T-helper 22 cell (primary cell): ENCODE measurements at places on chromosomes 5 and 9.

DNA sequence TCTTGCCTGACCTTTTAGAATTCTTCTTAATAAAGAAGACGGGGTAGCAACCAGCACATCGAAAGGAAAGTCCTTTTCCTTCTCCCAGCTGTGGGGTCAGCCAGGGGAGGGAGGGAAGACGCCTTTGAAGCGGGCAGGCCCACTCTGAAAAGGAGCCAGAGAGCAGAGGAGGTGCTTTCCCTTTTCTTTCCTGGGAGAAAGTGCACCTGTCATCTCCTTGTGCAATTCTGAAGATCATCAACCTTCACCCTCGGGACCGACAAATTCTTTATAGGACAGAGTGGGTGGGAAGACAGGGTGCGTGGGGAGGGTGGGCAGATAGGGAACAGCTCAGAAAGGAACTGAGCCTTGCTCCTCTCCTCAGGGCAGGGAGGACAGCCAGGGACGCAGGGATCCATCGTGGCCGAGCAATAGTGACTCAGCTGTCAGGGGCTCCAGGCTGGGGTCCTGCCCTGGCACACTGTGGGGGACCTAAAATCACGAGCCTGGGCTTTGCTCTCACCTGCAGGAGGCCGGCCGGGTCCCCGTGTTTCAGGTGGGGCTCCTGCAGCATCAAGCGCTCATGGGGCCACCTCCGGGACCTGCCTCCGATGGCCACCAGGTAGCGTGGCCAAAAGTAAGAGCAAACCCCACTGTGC, 141.0 kb downstream of the OLFM1 start:
- no peak for DNase-seq

DNA sequence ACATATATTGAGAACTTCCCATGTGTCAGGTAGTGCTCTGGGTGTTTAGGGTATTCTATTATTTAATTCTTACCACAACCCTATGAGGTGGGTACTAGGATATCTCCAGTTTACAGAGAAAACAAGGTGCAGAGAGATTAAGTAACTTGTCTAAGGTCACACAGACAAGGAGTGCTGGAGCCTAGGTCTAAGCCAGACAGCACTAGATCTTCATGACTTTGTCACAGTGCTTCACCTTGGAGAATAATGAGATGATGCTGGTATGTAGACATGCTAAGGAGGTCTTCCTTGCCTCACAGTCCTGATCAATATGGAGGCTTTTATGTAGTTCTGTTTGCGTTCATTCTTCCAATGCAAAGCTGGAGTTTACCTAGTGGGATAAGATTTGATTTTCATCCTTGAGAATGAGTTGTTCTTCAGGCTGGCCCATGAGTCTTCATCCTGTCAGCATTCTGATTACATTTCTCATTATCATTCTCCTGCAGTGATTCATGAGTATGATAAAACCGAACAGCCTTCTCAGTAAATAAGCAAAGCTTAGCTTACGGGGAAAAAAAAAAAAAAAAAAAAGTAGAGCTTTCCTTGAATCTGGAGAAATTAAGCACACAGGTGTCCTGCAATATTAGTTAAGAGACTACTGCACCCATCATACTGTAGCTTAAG, 176.3 kb downstream of the C9orf152 start:
- DNase-seq: no peak

GRCh38 chr9:73260506-73260905, 108.8 kb downstream of the ANXA1 start:
- no peak for DNase-seq

GRCh38 chr5:172145870-172146747, 41.9 kb downstream of the STK10 start:
- no peak for DNase-seq

GRCh38 chr5:31066655-31067328, 126.7 kb upstream of the CDH6 start:
- no peak for DNase-seq

DNA sequence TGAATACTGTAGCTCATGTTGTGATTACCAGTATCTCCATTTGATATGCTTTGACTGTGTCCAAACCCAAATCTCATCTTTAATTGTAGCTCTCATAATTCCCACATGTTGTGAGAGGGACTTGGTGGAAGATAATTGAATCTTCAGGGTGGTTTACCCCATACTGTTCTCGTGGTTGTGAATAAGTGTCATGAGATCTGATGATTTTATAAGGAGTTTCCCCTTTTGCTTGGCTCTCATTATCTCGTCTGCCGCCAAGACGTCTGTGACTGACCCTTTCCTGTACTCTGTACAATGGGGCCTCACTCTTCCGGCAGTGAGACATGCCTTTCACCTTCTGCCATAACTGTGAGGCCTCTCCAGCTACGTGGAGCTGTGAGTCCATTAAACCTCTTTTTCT, 59.3 kb downstream of the TRIO start:
- DNase-seq: no peak

GRCh38 chr9:123536455-123536868, 180.5 kb downstream of the CRB2 start:
- DNase-seq: no peak

GRCh38 chr9:36547598-36547997, 25.1 kb upstream of the MELK start:
- no peak for DNase-seq

- DNase-seq: no peak
Observed at GRCh38 chr9:137198051-137198901, 2.3 kb downstream of the TPRN start.

DNA sequence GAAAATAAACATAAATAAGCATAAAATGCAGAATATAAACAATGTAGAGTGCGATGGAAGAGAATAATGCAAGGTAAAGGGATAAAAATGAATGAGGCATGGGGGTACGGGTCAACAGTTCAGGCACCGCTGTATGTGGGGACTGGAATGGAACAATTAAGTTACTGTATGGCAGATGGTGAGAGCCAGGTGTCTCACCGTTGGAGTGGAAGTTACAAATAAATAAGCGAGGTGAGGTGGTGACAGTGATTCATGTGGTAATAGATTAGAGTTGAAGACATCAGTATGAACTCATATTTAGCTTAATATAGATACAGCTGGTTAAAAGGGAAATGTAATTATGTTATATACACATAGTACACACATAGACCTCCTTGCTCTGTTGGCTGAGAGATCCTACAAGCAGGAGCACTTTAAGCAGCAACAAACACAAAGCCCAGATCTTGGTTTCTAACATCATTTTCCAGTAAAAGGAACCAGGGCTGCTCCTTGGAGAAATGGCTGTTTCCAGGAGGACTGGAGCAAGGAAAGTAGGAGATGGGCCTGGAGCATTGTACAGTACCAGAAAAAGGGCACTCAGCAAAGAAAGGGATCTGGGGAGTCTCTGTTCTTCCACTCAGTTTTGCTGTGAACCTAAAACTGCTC, 2.4 kb upstream of the OMD start:
- DNase-seq: no peak

DNA sequence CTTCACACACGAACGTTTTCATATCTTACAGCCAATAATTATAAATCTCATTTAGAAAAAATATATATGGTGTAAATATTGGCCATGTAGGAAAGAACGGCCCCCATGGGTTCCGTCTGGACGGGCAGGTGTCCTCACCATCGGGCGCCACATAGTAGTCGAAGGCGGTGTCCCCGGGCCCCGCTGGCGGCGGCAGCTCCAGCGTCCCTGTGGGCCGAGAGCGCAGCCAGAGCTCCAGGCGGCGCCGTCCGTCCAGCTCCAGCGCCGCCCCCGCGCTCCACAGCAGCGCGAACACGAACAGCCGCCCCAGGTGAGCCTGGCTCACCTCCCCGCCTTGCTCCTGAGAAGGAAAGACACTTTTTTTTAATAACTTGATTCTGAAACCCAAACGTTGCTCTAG, 134.6 kb downstream of the DNAH5 start:
- no peak for DNase-seq

DNA sequence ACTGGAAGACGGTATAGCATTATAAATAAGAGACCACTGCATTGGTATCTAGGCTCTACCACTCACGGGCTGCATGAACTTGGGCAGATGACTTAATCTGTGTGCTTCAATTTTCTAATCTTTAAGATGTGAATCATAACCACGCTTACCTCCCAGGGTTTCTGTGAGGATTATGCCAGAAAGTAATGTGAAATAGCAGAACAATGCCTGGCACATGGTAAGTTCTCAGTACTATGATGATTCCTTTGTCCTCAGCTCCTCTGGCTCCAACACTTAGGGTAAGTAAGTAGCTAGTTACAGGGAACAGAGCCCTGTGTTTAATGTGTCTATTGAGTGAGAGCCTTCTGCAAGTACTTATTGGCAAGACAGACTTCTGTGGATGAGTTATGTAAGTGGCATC, 31.1 kb downstream of the POU4F3 start:
- DNase-seq: no peak

DNA sequence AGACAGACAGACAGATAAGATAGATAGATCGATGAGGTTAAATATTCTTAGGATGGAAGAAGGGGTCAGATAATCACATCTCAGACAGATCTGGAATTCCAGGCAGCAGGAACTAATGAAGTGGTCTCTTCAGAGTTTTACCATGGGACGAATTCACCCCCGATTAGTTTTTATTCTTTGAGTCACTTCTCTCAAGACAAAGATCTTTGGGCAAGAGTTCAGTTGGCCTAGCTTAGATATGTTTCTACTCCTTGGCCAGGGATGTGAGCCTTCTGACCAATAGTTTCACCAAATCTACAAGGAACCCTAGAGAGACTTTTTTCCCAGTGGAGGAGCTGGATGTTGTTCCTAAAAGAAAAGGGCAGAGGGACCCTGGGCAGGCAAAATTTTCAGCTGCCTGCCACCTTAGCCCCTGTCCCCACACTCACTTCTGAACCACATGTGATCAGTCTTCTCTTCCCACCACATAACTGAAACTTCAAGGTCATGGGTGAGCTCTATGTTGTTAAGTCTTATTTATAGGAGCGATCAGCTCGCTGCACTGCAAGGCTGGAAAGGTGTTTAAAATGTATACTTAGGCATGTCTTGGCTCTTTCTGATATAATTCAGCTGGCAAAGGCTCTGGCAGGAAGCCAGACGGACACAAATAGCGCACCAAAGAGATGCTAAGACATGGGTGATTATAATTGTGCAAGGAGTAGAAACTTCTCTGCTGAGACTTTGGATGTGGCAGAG, 132.9 kb downstream of the PALM2AKAP2 start:
- DNase-seq: no peak

DNA sequence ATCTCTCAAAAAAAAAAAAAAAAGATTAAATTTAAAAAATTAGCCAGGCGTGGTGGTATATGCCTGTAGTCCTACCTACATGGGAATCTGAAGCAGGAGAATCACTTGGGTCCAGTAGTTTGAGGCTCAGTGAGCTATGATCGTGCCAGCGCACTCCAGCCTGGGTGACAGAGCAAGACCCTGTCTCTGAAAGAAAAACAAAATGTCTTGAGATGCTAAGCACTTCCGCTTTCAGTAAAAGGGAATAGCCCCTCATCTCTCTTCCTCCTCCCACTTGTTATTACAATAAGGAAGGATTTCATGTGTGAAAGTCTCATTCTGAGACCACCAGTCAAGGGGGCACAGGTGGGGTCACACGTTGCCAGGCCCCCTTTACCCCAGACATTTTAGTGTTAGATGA, 79.4 kb downstream of the GOLPH3 start:
- no peak for DNase-seq

DNA sequence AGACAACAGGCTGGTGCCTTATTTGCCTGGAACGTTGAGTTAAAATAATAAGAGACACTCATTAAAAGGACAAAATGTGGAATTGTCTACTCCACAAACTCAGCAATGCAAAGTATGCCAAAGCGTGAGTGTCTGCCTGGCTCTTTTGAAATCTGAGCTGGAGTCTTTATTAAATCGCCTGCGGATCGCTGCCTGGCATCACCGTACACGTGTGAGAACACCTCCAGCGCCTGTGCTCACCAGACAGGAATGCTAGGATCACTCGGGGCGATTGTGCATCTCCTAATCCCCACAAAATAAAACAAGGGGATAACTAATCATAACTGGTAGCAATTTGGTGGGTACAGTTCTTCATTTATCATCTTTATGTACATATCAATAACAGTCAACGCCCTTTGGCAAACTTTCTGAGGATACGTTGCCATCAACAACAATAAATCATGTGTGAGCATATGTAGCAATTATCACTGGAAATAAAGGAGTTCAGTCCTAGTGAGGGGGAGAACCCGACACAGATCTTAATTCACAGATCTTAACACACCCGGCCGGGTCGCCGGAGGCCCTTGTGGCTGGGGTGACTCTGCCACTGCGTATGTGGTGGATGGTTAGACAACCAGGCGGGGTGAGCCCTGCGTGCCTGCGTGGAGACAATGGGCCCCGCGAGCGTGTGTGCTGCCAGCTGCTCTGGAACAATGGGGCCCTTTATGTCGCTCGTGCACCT, 284.9 kb upstream of the IRX1 start:
- DNase-seq: no peak

DNA sequence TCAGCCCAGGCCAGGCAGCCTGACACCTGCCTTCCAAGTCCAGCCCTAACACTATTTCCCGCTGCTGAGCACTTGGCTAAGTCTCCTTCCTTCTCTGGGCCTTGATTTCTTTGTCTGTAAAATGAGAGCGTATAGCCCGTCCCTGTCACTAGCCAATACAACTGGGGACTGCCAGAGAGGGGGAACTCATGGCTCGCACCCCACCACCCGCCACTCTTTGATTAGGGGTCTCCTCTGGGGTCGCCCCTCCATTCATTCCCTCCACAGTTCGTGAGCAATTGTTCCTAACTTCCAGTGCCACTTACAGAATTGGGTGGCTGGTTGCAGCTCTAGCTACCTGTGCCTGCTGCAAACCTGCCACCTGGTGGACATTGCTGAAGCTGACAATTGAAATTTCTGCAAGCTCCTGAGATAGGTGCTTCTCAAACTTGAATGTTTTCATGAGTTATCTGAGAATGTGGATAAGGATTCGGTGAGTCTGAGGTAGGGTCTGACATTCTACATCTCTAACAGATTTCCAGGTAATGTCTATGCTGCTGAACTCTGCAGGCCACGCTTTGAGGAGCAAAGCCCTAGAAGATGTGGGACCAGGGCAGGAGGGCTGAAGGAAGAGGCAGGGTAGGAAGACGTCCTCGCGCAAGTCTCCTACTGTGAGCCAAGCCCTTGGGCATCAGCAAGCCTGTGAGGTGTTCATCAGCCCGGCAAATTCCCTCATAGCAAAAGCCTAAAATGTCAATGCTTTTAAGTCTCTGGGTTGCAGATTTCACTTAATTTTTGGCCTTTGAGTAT, 13.3 kb upstream of the RECK start:
- peak; percentile 30 for DNase-seq

- no peak for DNase-seq
Observed at GRCh38 chr5:80194468-80194867, 61.4 kb downstream of the SERINC5 start.

GRCh38 chr9:71642056-71642455, 126.3 kb downstream of the CEMIP2 start:
- DNase-seq: no peak

DNA sequence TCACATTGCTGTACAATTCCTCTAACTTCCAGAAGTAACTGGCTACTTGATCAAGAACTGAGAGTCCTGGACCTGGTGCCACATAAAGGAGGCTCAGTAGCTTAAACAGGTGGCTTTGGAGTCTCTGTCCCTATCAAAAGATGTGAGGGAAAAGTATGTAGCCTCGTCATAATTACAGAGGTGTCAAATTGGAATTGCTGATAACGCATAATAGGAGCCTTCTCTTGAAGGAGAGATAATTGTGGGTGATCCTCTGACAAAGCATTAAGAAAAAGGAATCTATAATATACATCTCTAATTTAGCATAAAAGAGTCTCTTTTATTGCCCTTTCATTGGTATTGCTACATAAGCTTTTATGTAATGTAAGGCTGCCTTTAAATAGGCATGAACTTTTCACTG, 1246.4 kb upstream of the CDH9 start:
- no peak for DNase-seq

GRCh38 chr5:6598351-6598900, 34.4 kb downstream of the NSUN2 start:
- DNase-seq: no peak

- no peak for DNase-seq
Observed at GRCh38 chr5:54704825-54705224, 187.3 kb downstream of the SNX18 start.

- no peak for DNase-seq
Observed at GRCh38 chr9:127132921-127133647, 10.6 kb upstream of the ANGPTL2 start.
